ENCODE measurements at places on chromosomes 13 and 19.
A peak's percentile ranks its signal among the peaks of the same experiment; 100 is the strongest.

- DNase-seq: no peak
These were observed 7.2 kb upstream of the RASL11A start for GRCh38 chr13:27263438-27263837.

DNA sequence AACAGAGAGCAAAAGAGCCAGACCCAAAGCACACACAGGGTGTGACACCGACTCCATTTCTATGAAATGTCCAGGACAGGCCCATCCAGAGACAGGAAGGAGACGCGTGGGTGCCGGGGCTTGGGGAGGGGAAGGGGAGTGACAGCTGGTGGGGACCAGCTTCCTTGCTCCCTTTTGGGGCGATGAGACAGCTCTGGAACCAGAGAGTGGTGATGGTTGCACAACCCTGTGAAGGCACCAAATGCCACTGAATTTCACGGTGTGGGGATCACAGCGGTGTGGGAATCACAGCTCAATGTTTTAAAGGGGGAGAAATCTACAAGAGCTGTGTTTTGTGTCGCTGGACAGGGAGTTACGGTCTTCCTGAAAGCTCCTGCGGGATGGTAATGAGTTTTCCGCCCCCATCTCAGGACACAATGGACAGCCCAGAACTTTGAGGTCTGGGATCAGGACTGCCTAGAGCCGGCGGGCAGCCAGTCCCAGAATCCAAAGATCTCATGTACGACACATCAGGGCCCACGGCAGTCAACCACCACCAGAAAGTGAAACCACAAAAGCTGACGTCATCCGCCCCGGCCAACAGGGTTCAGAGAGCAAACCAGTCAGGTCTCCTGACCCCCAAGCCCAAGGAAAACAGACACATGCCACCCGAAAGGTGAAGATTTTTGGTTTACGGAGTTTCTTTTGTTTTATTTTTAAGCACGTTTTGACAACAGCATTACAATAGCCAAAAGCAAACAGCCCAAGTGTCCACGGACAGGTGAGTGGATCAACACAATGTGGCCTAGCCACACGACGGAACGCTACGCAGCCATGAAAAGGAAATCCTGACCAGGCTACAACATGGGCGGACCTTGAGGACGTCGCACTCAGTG, 7.3 kb downstream of the SGTA start:
- DNase-seq: peak; percentile 41

DNA sequence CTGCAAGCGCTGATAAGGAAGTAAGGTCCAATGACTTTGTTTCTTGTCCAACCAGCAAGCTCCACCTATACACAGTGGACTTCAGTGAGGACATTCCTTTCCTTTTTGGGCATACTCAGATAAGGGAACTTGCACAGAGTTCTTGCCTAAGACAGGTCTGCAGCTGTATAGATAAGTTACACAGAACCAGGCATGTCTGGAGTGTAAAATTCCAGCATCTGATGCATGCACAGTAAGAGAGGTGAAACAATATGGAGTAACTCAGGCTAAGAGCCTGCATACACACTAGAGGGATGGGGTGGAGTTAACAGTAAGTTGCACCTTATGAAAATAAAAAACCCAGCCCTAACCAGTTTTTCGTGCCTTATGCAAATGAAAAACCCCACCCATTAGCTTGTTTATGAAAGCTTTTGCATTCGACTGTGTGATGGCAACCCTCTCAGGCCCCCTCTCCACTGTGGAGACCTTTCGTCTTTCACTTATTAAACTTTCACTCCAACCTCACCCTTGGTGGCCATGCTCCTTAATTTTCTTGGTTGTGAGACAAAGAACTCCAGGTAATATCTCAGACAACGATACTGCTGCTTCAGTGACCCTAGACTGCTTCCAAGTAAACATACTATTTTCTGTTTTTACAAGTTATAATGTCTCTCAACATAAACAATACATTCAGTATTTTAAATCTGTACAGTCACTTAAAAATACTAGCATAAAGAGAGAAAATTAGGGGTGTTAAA, 2859.0 kb upstream of the PCDH20 start:
- DNase-seq: no peak

DNA sequence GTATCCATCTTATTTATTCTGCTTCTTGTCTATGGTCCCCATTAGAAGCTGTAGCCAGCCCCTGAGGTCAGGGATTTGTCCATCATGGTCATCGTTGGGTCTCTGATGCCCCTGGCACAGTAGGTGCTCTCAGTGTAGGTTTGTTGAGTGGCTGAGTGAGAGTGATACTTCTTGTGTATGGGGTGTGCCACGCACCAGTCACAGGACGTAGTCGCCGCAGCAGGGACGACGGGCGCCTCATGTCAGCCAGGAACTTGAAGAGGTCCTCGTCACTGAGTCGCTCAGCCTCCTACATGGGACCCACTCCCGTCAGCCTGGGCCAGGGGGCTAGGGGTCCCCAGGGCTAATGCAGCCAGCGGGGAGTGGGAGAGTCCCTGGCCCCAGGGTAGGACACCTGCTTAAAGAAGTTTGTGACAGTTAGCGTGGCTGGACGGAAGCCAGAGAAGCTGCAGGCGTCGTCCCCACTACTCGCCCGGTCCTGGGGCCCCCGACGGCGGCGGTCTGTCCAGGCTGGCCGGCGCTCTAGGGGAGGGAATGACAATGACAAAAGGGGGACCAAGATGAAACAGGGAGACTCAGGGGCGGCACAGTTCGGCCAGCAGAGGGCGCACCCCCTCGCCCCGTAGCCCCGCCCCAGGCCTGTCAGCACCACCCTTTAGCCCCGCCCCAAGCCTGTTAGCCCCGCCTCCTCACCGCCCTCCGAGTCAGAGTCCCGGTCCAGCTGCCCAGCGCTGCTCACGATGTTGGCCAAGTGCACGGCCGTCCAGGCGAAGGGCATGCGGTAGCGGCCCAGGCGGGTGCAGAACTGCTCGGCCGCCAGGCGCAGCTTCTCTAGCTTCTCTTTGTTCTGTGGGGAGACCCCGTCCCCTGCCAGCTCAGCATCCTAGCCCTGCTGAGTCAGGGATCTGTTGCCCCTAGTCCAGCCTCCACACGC, 3.7 kb downstream of the ANGPTL8 start:
- peak; percentile 77 for DNase-seq

- peak; percentile 29 for DNase-seq
These were observed 9.2 kb downstream of the NOSIP start for GRCh38 chr19:49570997-49571676.

DNA sequence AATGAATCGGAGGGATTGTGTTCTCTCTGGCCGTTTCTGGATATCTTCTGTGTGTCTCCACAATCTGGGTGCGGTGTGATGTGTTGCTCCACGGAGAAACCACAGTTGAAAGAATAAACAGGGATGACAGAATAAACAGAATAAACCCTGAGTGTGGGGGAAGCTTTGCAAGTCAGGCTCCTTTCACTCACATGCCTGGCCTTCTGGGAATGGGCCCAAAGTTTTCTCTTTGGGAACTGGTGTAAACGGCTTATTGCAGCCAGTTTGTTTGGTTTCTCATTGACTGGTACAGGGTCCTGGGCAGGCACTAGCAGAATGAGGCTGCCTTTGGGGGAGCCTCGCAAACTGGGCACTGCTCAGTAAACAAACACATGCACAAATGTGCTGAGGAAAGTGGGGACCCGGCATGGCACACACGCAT, 324.7 kb downstream of the DLEU7 start:
- DNase-seq: no peak

DNA sequence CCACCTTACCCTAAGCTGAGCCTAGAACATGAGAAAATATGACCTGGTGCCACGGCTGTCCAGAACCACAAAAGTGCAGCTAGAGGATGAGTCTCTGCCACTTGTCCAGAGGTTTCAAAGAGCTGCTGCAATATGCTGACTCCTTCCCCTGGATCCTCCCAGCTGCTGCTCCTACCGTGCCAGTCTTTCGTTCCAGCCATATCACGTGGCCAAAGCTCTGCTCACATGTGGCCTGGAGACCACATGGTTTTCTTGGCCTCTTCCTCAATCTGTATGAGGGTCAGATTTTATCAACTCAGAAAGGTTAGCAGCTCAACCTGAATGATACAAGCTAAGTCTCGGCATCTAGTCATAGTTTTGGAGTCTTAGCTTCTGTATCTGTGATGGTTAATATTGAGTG, 3.2 kb upstream of the SACS start:
- DNase-seq: no peak

GRCh38 chr13:44437356-44438233, 64.0 kb downstream of the SERP2 start:
- no peak for DNase-seq

DNA sequence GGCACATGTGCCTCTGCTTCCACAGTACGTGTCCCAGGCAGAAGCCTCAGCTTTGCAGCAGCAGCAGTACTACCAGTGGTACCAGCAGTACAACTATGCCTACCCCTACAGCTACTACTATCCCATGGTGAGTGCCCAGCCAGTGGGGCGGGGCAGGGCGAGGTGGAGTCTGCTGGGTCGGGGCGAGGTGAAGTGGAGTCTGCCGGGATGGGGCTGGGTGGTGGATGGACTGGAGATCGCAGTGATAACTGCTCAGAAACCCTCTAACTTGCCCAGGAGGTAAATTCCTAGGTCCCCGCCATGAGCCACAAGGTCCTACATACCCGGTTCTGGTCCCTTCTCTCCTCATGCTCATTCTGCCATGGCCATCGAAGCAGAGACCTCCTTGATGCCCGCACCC, 3.6 kb downstream of the LENG8 start:
- no peak for DNase-seq

- DNase-seq: no peak
These were observed 455.4 kb downstream of the FGF14 start for GRCh38 chr13:101946401-101946800.

GRCh38 chr19:8609279-8610040, 1.1 kb downstream of the ADAMTS10 start:
- no peak for DNase-seq

- DNase-seq: no peak
These were observed 9.8 kb upstream of the FCHO1 start for GRCh38 chr19:17741456-17741855.

DNA sequence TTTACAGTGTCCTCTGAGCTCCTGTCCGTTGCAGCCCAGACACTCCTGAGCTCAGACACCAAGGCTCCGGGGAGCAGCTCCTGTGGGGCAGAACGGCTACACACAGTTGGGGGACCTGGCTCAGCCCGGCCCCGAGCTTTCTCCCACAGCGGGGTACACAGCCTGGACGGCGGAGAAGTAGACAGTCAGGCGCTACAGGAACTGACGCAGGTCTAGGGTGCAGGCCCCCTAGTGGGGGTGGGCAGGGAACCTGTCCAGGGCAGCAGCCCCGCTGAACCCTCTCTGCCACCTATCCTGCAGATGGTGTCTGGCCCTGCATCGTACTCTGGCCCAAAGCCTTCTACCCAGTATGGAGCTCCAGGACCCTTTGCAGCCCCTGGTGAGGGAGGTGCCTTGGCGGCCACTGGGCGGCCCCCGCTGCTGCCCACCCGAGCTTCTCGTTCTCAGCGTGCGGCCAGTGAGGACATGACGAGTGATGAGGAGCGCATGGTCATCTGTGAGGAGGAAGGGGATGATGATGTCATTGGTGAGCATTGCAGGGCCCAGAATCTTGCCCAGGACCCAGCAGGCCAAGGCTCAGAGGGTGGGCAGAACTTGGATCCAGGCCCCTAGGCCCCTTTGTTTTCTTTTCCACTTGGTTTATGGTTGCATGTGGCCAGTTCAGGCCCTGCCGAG, 12.9 kb upstream of the PRR19 start:
- DNase-seq: no peak

DNA sequence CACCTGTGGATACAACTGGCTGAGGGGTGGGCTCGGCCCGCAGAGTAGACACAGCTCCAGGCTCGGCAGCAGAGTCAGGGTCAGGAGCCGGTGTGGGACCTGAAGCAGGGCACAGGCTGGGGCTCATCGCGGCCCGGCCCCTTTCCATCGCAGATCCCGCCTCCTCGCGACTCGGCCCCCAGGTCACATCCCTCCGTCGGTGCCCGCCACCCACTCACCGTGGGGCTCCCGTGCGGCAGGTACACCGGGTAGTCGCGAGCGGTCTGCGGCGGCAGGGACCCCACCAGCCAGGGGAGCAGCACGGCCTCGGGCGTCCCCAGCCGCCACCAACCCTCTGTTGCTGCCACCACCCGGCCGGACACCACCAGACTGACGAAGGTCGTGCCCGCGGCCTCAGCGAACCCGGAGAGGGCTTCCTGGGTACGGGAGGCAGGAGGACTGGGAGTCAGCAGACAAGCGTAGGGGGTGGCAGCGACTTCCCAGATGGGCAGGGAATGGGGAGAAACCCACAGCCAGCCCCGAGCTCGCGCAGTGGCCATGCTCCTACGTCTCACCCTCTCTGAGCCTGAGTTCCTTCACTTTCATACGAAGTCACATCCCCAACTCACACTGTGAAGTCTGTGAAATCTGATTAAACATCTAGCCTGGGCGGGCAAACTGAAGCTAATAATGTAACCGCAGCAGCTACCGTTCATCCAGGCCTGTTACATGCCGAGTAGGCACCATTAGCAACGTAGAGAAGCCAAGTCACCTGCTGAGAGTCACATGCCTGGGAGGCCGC, 3.7 kb downstream of the FUZ start:
- DNase-seq: no peak

GRCh38 chr19:3265432-3265831, 41.0 kb downstream of the CELF5 start:
- DNase-seq: no peak

- no peak for DNase-seq
These were observed 15.2 kb upstream of the C1QTNF9B start for GRCh38 chr13:23912469-23912868.

All from DND-41 (cell line).